Right atrium auricular region (tissue), 2 donors: ENCODE measurements at places on chromosomes 12 and 14. TPM values are rescaled to one million over a fixed set of nuclear protein-coding genes. Genes with fewer than 3 reads are reported as not detected.
A peak's percentile ranks its signal among the peaks of the same experiment; 100 is the strongest.

Gene TMTC1
- 60.1 TPM for total RNA-seq

Gene RFX4
- not detected for total RNA-seq

Gene DNAI7
- 1.6 TPM for total RNA-seq

Gene LUM
- 130 TPM for total RNA-seq

Gene KLRC2
- not detected for total RNA-seq

DNA sequence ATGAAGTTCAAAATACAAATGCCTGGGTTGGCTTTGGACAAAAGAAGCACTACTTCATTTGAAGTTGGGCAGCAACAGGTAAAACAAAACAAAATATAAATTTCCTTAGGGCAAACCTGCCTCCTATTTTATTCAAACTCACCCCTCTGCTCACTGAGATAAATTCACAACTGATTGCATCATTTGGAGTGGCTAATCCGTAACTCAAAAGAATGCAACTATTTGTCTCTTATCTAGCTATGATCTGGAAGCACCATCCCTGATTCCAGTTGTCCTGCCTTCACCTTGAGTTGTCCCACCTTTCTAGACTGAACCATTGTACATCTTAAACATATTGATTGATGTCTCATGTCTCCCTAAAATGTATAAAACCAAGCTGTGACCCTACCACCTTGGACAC lies 145.0 kb downstream of the CCER1 start:
- no peak overlapping the region for H3K27ac ChIP-seq
- no peaks in the 10 kb centered on the region for H3K4me1 ChIP-seq
- no peak overlapping the region for H3K4me3 ChIP-seq
- no peaks in the 10 kb centered on the region for H3K36me3 ChIP-seq
- no peak for DNase-seq
- H3K27me3 ChIP-seq: no peaks in the 10 kb centered on the region

GRCh38 chr12:8886502-8887284 lies 27.6 kb upstream of the PHC1 start:
- no peak overlapping the region for H3K4me3 ChIP-seq
- no peak for DNase-seq
- no peaks in the 10 kb centered on the region for H3K36me3 ChIP-seq
- no peaks in the 10 kb centered on the region for H3K27me3 ChIP-seq

GRCh38 chr12:6376079-6376869 lies 911 bp upstream of the SCNN1A start:
- peaks cover 34% of the 10 kb centered on the region for H3K4me1 ChIP-seq
- peak overlapping the region; percentile 9 for H3K27ac ChIP-seq
- no peak overlapping the region for H3K4me3 ChIP-seq
- no peaks in the 10 kb centered on the region for H3K36me3 ChIP-seq
- no peaks in the 10 kb centered on the region for H3K27me3 ChIP-seq
- peak; percentile 71 for DNase-seq

- H3K4me1 ChIP-seq: no peaks in the 10 kb centered on the region
- H3K36me3 ChIP-seq: no peaks in the 10 kb centered on the region
- peak; percentile 83 for DNase-seq
- no peaks in the 10 kb centered on the region for H3K27me3 ChIP-seq
Observed at GRCh38 chr14:68824517-68825347, 31.9 kb upstream of the ZFP36L1 start.

- no peaks in the 10 kb centered on the region for H3K27me3 ChIP-seq
- H3K4me3 ChIP-seq: no peak overlapping the region
- H3K27ac ChIP-seq: no peak overlapping the region
- no peaks in the 10 kb centered on the region for H3K4me1 ChIP-seq
- DNase-seq: no peak
- no peaks in the 10 kb centered on the region for H3K36me3 ChIP-seq
Observed at GRCh38 chr12:128617304-128617833, 206.4 kb downstream of the SLC15A4 start.

GRCh38 chr12:66206141-66206540 lies 17.1 kb downstream of the IRAK3 start:
- H3K27me3 ChIP-seq: no peaks in the 10 kb centered on the region
- no peak overlapping the region for H3K27ac ChIP-seq
- H3K4me1 ChIP-seq: no peaks in the 10 kb centered on the region

GRCh38 chr14:90778571-90779255 lies 37.5 kb downstream of the TTC7B start:
- H3K4me3 ChIP-seq: no peak overlapping the region
- no peak for DNase-seq
- no peaks in the 10 kb centered on the region for H3K27me3 ChIP-seq
- peaks cover 12% of the 10 kb centered on the region for H3K36me3 ChIP-seq
- H3K4me1 ChIP-seq: no peaks in the 10 kb centered on the region

DNA sequence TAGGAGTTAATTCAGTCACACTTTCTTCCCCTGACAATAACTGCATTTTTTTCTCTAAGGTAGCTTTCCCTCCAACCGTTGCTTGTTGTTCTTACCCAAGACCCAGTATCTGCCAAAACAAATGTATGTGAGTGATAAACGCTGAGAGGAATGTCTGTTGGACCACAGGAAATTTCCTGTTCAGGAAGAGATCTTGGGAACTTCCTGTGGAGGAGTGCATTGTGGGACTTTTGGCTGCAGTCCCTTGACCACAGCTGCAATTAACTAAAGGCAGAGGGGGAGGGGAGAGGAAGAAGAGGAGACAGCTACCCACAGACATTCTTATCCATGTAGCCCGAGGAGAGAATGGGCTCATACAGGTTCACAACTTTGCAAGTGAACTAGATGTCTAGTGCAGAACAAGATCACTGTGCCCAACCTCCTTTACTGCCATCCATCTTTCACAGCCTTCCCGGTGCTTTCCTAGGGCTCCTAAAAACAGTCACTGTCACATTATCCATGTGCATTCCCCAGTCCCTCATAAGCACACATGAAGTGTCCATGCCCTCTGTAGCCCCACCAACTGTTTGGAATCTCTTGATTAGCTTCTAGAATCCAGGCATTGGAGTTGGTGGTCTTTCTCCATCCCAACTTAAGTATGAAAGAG lies 149.5 kb downstream of the ETV6 start:
- no peaks in the 10 kb centered on the region for H3K27me3 ChIP-seq
- no peak overlapping the region for H3K27ac ChIP-seq
- peaks cover 35% of the 10 kb centered on the region for H3K4me1 ChIP-seq
- no peak overlapping the region for H3K4me3 ChIP-seq

DNA sequence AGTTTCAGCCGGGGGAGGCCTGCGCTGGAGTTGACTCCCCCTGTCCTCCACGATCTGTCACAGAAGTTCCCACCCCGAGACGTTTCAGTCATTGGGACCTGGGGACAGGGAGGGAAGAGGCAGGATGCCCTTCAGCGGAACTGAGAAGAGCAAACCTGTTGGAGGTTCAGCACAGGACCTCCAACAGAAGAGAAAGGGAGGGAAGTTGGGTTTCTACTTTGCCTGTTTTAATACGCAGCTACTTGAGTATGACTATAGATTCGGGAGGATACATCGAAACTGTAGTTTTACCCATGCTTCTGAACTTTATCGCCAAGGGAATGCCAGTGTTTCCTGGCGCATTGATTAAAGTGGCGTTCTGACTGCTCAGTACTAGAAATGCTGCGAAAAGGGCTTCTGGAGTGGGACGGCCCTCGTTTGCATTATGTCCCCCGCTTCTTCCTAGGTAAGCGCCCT lies 2.3 kb upstream of the DUSP6 start:
- H3K4me1 ChIP-seq: no peaks in the 10 kb centered on the region
- H3K4me3 ChIP-seq: peak overlapping the region; percentile 88
- no peaks in the 10 kb centered on the region for H3K36me3 ChIP-seq

- H3K27ac ChIP-seq: no peak overlapping the region
- H3K4me3 ChIP-seq: no peak overlapping the region
- no peaks in the 10 kb centered on the region for H3K27me3 ChIP-seq
- no peaks in the 10 kb centered on the region for H3K4me1 ChIP-seq
- no peaks in the 10 kb centered on the region for H3K36me3 ChIP-seq
- DNase-seq: no peak
Observed at GRCh38 chr14:86430853-86431252, 900.9 kb downstream of the FLRT2 start.

- no peak overlapping the region for H3K27ac ChIP-seq
- no peaks in the 10 kb centered on the region for H3K36me3 ChIP-seq
- H3K4me3 ChIP-seq: no peak overlapping the region
Observed at GRCh38 chr14:71267007-71267513, 359.8 kb downstream of the PCNX1 start.

GRCh38 chr14:55807053-55807880 lies 227.3 kb downstream of the KTN1 start:
- no peaks in the 10 kb centered on the region for H3K27me3 ChIP-seq
- peak overlapping the region; percentile 52 for H3K27ac ChIP-seq
- peak; percentile 95 for DNase-seq
- no peak overlapping the region for H3K4me3 ChIP-seq
- no peaks in the 10 kb centered on the region for H3K36me3 ChIP-seq

DNA sequence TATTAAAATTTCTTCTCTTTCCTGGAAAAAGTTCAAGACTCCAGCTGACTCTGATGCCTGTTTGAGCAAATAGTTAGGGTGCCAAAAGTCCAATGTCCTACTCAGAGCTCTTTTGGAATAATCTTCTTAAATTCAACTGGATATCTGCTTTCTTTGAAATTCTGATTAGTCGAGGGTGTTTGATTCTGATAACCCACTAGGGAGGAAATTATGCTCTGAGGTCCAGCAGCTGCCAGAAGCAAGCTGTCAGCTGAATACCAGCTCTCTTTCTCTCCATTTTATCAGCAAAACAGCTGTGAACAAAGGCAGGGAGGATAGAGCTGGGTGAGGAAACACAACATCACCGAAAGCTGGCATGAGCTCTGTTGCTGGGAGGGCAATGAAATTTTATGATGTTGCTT lies 141.5 kb downstream of the CAND1 start:
- H3K36me3 ChIP-seq: no peaks in the 10 kb centered on the region
- H3K4me3 ChIP-seq: no peak overlapping the region
- no peak overlapping the region for H3K27ac ChIP-seq
- no peaks in the 10 kb centered on the region for H3K27me3 ChIP-seq
- no peak for DNase-seq
- peaks cover 10% of the 10 kb centered on the region for H3K4me1 ChIP-seq

- no peak overlapping the region for H3K27ac ChIP-seq
- no peaks in the 10 kb centered on the region for H3K27me3 ChIP-seq
- H3K36me3 ChIP-seq: no peaks in the 10 kb centered on the region
- peaks cover 4% of the 10 kb centered on the region for H3K4me1 ChIP-seq
Observed at GRCh38 chr12:108320507-108321293, 18.4 kb downstream of the CMKLR1 start.
